ENCODE measurements at places on chromosomes 5 and 9.

DNA sequence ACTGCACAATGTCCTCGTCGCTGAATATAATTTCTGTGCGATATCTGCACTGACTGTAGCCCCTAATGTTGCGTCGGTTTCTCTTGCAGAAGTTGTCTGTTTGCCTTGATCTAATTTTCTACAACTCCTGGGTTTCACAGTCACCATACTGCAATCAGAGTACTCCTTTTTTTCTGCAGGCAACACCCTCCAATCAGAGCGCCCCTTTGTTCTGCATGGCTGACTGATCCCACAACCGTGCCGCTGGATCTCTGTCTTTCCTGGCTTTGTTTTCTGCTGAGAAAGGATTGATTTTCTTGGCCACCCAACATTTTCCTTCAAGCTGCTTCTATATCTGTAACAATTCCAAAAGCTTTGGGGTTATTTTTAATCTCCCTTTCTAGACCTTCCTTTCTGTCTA is 182.2 kb upstream of the SMARCA2 start:
- DNase-seq: no peak

GRCh38 chr9:34492051-34492450 is 30.7 kb downstream of the ENHO start:
- DNase-seq: no peak

- no peak for DNase-seq
These were observed 248.8 kb downstream of the CAAP1 start for GRCh38 chr9:26643826-26644225.

DNA sequence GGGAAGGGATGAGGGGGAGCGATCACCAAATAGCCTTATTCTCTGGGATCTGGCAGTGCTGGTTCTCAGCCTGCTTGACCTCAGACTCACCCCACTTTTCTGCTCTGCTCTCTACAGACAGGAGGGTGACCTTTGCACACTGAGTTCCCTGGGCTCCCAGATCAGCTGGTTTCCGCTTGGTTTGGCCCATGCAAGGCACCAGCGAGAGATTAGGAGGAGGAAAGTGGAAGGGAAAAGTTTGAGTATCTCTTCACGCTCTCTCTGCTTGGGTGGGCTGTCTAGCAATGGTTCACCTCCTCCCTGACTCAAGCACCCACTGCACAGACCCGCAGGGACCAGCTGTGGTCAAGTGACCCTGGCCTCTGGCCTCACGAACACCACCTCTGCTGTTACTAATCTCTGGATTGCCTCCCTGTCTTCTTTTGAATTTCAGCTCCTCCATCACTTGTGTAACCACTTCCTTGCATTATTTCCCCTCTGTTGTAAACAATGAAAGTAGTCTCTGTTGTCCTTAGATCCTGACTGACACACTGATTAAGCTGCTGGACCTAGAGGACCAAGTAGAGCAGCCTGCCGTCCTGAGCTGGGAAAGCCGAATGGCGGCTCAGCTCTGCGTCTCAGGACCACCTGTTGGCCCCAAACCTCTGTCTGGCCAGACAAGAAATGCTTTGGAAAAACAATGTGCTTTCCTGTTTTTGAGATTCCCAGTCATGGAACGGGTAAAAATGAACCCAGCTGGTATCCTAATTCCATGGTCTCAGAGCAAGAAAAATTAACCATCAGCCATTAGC is 186.6 kb downstream of the CRB2 start:
- no peak for DNase-seq

All from type B pancreatic cell (in vitro differentiated cells).